D721Med (cell line): ENCODE measurements at places on chromosomes 16 and 17.

GRCh38 chr17:35630530-35631148 lies 43.5 kb downstream of the AP2B1 start:
- no peak for DNase-seq

- DNase-seq: no peak
Observed at GRCh38 chr16:17270683-17271109, 200.1 kb downstream of the XYLT1 start.

DNA sequence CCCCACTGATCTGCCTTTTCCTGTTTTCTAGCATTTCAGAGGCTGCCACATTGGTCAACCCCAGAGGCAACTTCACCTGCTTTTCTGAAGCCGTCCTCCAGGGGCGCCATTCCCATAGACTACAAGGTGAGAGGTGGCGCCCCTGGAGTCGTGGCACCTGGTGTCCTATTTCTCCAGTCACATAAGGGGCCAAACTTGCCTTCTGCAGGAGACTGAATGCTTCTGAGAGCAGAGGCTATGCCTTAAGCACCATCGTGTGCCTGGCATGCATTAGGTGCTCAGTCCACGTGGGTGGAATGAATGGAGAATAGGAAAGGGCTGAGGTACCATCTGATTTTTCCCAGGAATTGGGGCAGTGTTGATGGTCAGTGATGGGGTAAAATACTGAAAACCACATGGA lies 164.8 kb downstream of the HAPSTR1 start:
- DNase-seq: no peak

GRCh38 chr17:31134576-31134975 lies 39.8 kb downstream of the NF1 start:
- no peak for DNase-seq

DNA sequence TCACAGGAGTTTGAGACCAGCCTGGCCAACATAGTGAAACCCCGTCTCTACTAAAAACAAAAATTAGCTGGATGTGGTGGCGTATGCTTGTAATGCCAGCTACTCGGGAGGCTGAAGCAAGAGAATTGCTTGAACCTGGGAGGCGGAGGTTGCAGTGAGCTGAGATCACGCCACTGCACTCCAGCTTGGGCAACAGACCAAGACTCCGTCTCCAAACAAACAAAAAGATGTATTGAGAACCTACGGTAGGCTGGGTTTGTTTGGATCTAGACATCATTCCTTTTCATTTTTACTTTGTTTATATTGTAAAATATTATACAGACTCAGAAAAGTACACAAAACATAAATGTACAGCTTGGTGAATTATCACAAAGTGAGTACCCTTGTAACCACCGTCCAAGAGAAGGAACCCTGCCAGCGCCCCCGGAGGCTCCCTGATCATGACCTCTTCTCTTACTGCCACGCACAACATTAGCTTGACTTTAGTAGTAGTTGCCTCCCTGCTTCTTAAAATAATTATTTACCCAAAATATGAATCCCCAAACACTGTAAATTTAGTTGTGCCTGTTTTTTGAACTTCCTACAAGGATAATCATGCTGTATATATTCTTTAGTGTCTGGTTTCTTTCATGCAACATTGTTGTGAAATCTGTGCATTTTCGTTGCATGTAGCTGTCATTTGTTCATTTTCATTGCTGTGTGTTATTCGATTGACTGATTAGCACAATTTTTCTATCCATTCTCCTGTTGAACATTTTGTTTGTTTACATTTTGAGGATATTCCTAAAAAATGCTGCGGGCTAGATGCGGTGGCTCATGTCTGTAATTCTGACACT lies 56.5 kb downstream of the KSR1 start:
- no peak for DNase-seq

- no peak for DNase-seq
Observed at GRCh38 chr16:80670170-80670865, 129.5 kb downstream of the DYNLRB2 start.

DNA sequence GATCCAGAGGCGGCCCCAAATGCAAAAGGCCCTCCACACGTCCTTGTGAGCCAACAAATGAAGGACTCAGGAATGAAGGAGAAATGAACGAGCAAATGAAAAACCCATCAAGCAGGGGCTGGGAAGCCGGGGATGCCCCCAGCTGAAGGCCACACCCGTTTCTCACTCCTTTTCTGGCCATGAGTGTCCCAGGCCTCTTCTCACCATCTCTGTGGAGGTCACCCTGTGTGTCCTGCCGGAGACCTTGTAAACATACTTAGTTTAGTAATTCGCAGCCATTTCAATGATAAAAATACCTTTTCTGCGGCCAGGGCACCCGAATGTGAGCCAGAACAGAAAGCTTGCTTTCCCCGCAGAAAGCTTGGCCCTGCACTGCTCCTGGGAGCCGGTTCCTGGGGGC lies 21.1 kb upstream of the AATK start:
- no peak for DNase-seq

DNA sequence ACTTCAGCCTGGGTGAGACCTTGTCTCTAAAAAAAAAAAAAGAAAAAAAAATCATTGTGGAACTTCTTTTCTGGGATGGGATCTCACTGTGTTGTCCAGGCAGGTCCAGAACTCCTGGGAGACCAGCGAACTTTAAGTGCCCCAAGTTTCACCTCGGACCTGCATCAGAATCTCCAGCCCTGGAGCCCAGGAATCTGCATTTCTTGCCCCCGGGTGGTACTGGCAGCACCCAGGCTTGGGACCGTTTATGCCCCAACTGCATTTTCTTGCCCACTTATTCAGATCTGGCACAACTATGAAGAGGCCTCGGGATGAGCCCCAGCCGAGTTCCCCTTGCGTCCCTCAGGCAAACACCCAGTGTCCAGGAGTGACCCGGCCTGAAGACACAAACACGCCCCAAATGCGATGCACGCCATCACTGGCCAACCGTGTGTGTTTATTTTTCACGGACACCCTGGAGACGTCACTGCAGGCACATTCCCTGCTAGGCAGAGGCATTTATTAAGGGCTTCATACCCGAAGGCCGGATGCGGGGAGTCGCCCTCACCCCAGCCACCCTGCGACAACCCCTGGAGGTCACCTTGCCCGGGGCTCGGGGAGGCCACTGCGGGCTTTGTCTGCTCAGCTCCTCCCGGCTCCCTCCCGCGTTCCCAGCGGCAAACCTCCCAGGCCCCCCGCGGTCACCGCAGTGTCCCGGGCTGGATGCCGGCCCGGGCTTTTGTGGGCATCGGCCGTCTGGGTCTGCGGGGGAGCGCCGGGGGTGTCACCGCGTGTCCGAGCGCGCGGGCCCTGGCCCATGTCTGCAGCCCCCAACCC lies 684 bp upstream of the SPIRE2 start:
- no peak for DNase-seq

DNA sequence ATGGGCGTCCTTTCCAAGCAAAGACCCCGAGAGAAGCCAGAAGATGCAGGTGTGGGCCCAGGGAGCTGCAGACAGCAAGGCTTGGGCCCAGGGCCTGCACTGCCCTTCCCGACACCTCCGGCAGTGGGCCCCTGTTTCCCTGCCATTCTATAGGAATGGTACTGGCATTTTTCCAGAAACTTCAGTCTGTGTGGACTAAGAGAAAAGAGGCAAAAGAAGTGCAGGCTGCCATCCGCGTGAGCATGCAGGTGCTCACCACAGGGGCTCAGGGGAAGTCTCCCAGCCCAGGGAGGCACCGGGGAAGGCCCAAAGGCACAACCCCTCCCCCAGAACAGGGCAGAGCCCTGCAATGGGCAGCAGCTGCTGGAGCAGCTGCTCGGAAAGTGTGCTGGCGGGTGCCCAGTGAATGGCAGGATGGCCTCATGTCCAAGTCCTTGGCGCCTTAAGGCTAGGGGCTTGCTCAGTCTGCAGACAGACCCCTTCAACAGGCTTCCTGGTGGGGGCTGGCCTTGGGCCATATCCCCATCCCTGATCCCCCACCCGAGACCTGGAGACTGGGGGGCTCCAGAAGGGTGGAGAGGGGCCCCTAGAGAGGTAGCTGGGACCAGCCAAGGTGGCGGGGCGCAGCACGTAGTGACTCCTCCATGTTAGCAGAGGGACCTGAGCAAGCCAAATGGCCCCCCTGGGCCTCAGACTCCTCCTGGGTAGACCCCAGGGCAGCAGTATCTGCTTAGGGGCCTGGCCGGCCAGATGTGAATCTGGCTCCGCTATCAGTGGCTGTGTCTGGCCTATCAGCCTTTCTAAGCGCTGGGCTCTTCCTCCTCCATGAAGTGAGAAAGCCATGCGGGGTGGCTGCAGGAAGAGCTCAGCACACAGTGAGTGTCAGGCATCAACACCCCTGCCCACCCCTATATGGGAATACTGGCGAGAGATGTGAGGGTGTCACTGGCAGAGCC lies 6.7 kb upstream of the TPPP3 start:
- no peak for DNase-seq

DNA sequence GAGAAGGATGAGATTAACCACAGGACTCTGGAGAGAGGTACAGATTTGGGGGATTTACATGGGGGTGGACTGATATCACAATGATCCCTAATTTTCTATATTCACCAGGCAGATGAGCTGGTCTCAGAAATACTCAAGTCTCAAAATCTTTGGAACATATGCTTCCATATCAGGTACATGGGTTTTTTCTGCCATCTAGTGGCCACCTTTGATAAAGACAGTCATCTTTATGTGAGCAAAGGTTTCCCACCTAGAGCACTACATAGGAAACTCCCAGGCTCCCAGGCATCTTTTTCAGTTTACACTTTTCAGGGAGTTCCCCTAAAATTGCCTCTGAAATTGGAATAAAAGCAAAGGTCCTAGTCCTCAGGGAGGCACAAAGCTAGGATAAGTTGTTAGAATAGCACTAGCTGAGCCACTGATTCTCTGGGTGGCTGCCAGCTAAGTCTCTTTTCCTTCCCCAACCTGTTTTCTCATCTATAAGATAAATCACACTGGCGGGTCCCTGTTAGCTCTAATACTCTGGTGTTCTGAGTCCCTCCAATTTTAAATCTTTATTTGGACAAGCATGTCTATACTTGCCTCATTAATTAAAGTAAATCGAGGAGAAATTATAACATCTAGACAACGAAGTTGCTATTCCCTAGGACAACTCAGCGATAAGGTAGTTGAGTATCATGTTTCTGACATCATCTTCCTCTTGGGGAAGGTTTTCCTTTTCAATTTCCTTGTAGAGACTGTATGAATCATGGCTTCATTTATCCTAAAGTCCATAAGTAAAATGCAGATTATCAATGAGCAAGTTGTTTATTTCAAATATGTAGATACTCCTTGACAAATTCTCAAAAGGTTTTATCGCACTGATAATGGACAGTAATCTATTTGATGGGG lies 19.0 kb upstream of the MON1B start:
- no peak for DNase-seq

GRCh38 chr16:72876221-72876620 lies 171.7 kb downstream of the ZFHX3 start:
- no peak for DNase-seq

DNA sequence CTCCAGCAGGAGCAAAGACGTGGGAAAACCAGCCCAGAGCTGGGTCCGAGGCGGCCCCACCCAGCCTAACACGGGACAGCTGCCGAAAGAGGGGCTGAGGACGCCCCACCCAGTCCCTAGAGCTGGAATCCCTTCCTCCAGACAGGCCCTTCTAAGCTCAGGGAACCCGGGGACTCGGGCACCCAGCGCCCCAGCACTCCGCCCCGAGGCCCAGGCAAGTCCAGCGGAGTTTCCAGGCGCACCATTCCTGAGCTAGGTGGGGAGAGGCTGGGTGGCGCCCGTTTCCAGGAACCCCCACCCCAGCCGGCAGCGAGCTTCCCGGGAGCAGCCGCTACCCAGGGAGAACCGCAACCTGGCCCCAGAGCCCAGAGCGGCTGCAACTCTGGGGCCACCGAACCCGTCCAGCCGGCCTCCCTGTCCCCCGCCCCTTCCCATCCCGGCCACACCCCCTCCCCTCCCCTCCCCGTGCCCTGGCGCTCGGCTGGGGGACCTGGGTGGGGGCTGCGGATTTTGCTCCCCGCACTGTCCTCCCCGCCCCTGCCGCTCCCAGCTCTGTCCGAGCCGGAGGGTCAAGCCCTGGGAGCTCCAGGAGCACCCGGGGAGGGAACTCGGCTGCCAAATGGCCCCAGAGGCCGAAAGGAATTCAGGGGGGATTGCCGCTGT lies 536 bp downstream of the TMC6 start:
- no peak for DNase-seq

- no peak for DNase-seq
Observed at GRCh38 chr16:88903267-88903666, 36.8 kb upstream of the PABPN1L start.

DNA sequence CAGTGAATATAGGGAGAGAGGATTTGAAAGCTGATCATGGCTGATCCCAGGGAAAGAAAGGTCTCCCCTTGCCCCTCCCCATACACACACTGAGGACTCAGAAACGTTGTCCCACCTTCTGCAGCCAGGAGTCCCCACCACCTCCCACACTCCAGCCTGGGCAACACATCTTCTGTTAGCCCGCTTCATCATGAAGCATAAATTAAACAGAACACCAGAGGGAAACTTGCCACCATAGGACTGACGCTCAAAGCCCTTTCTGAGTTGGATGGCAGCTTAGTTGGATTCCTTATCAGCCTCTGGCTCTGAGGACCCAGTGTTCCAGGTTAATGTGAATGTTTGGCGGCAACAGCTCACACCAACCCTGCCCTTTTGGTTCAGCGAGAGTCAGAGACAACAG lies 33.9 kb downstream of the ARHGAP27 start:
- no peak for DNase-seq

DNA sequence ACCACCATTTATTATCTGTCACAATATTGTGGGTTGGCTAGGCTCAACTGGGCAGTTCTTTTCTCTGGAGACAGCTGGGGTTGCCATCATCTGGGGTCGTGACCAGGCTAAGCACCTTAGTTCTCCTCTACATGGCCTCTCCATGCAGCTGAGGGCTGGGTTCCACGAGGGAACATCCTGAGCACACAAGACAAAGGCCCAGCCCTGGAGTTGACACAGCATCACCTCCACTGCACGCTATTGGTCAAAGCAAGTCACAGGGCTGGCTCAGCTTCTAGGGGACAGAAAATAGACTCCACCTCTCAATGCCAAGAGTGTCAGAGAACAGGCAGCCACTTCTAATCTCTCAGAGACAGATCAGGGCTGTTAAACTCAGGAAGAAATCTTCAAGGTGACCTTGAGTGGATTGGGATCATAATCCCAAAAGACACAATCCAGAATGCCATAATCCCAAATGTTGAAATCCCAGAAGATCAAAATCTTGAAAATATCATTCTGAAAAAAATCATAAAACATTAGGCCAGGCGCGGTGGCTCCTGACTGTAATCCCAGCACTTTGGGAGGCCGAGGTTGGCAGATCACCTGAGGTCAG lies 13.0 kb upstream of the USP10 start:
- no peak for DNase-seq

DNA sequence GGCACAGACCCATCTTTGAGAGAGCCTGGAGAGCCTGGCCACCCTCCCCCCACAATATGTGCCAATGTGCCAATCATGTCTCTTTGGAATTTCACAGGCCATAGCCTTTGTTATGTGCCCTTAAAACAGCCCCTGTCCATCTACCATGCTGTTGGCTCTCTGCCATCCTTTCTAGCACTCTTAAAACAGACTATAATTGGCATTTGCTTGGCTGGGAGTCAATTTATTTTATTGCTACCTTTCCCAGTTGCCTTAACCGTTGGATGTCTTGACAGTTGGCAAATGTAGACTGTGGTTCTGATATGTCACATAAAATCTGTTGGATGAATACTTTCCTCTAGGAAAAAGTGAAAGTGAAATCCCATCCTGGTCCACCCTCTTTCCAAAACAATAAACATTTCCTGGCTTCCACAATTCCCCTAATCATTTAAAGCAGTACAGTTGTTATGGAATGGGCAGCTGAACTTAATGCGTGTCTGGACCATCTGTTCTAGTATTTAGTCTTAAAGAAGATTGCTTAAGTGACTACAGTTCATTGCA lies 394.0 kb downstream of the KCNJ2 start:
- no peak for DNase-seq
